ENCODE measurements at places on chromosomes 16 and 17.

DNA sequence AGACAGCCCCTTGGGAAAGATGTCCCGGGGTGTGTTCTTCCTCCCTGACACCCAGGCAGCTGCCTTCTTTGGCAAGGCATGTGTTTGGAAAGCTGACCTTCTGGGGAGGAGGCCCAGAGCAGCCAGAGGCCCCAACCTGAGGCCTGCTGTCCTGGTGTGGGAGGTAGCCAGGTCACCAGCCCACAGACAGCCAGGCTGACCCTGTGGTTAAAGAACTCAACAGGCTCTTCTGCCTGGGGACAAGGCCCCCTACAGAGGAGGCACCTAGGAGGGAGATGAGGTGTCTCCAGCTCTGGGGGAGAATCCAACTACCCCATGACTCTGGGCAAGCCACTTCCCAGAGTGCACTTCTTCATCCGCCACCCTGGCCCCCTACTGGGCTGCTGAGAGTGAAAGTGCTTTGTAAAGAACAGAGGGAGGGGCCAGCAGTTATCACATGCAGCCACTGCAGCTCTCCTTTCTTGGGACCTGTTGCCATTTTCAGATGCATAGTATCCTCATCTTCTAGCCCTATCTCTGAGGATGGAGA, 13.1 kb upstream of the SREBF1 start:
- no peak for DNase-seq

DNA sequence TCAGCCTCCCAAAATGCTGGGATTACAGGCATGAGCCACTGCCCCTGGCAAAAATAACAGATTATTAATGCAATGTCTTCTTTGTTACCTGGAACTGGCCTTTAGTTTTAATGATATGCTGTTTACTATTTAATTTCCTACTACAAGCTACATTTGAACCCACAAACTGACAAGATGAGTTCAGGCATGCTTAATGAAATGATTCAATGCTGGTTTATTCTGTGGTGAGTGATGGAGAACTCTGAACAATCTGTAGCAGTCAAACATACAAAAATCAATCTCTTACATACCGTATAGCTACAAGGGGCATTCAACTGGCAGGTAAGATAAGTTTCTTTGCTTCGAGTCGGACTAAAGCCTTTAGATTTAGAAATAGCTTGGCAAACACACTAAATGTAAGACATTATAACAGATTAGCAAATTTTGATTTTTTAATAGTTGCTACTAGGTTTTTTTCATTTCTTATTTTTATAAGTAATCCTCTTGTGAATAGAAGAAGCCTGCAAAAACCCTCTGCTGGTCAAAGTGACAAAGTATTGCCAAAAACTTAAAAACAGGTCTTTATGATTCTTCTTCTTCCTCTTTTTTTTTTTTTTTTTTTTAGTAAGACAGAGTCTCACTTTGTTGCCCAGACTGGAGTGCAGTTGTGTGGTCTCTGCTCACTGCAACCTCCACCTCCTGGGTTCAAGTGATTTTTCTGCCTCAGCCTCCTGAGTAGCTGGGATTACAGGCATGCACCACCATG, 138.5 kb downstream of the SSH2 start:
- DNase-seq = no peak

DNA sequence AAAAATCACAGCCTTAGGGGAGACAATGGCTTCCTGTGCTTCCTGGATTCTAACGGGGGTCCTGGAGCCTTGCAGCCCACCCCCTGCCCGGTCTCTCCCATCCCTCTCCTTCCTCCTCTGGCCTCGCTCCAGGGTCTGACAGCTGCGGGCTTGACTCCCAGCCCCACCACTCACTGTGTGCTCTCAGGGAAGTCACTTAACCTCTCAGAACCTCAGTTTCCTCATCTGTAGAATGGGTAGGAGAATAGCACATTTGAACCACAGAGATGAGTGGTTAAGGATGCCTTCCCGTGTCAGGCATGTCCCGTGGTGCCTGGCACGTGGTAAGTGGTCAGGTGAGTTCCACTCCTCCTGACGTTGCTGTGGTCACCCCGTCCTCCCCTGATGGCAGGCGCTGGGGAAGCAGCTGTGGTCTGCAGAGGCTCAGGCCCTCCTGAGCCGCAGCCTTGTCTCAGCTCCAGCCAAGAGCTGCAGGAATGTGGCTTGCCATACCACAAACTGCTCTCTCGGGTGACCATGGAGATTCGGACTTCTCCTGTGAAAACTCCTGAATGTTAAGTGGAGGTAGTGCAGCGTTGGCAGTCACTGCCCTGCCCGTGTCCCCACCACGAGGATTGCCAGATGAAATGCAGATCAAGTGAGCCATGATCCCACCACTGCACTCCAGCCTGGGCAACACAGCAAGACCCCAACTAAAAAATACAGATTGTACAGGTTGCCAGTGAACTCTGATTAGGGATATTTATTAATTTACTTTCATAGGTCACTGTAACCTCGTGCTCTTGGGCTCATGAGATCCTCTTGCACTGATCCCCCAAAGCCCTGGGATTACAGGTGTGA, 85.7 kb downstream of the NT5M start:
- DNase-seq = no peak

- DNase-seq = no peak
Measured at GRCh38 chr17:48910370-48910769, 2.2 kb downstream of the UBE2Z start.

GRCh38 chr16:89993971-89994370, 25.3 kb downstream of the DBNDD1 start:
- DNase-seq = no peak

- no peak for DNase-seq
Measured at GRCh38 chr16:89646906-89647305, 10.6 kb downstream of the CHMP1A start.

DNA sequence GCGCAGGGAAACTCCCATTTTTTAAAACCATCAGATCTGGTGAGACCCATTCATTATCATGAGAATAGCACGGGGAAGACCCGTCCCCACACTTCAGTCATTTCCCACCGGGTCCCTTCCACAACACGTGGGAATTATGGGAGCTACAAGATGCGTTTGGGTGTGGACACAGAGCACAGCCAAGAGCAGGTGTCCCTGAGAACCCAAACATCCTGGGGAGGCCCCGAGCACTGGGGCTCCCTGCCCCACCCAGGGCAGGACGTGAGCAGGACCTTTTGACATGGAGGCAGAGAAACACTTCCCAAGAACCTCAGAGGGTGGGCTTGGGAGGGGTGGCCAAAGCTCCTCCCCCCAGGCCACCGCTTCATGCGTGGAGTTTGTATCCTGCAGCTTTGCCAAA, 89.9 kb upstream of the DNAH17 start:
- no peak for DNase-seq

DNA sequence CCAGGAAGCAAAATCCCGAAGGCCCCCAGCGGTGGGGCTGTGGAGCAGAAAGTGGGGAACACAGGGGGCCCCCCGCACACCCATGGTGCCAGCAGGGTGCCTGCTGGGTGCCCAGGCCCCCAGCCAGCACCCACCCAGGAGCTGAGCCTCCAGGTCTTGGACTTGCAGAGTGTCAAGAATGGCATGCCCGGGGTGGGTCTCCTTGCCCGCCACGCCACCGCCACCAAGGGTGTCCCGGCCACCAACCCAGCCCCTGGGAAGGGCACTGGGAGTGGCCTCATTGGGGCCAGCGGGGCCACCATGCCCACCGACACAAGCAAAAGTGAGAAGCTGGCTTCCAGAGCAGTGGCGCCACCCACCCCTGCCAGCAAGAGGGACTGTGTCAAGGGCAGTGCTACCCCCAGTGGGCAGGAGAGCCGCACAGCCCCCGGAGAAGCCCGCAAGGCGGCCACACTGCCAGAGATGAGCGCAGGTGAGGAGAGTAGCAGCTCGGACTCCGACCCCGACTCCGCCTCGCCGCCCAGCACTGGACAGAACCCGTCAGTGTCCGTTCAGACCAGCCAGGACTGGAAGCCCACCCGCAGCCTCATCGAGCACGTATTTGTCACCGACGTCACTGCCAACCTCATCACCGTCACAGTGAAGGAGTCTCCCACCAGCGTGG, 6.5 kb downstream of the CBX2 start:
- DNase-seq = no peak

- no peak for DNase-seq
Measured at GRCh38 chr16:1958715-1959268, 546 bp upstream of the NDUFB10 start.

GRCh38 chr17:41870627-41871026, 5.4 kb upstream of the KLHL11 start:
- DNase-seq = no peak

- no peak for DNase-seq
Measured at GRCh38 chr17:76276461-76277299, 11.5 kb downstream of the UBALD2 start.

DNA sequence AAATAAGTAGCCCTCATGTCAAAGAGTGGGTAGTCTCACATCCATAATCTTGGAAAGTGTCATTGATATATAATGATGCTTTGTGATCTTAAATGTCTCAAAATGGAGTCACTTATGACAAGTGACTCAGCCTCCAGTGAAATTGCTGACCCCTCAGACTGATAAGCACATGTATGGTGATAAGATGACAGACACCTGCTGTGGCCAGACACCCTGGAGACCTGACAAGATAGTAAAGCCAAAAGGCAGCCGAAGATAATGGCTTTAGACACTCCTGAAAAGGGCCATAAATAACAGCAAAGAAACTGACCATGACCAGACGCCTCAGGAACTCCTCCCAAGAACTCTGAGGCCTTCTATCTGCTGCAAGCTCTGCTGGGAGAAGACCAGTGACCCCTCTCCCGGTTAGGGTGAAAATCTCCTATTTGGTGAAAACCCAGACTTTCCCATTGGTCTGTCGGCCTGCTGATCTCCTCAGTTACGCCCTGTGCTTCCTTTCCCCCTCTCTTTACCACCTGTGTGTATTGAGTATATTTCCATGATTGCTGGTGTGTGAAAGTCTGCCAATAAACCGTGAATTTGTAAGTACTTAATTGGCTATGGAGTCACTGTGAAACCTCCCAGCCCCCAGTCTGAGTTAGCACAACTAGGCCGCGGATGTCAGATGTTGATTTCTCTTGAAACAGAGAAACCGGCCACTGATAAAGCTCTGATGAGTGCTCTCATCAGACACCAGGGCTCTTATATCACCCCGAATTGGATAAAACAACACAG, 226.7 kb upstream of the MYOCD start:
- DNase-seq = no peak

Data from non-pigmented ciliary epithelial cell (primary cell).